ENCODE measurements at places on chromosomes 6 and 20.

GRCh38 chr6:30156262-30156599, 4.8 kb downstream of the TRIM10 start:
- no peak for DNase-seq

DNA sequence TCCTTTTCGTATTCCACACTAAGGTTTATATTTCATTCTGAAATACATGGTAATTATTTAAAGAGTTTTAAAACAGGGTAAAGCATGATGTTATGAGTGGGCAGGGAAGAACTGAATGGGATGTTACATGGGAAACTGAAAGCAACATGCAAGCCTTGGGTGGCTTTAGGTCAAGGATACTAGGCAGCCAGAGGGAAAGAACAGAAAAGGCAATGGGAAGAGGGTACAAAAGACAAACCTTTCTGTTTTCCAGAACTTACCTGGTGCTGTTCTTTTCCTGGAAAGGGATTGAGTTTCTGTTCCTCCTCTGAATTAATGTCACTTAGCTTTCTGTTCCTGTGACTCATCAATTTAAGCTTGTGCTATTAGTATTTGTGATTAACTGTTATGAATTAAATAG, 71.2 kb upstream of the SMIM8 start:
- no peak for DNase-seq

- DNase-seq = no peak
These were observed 6.4 kb upstream of the CD24 start for GRCh38 chr6:106980926-106981325.

GRCh38 chr6:12419631-12420272, 129.6 kb downstream of the EDN1 start:
- no peak for DNase-seq

DNA sequence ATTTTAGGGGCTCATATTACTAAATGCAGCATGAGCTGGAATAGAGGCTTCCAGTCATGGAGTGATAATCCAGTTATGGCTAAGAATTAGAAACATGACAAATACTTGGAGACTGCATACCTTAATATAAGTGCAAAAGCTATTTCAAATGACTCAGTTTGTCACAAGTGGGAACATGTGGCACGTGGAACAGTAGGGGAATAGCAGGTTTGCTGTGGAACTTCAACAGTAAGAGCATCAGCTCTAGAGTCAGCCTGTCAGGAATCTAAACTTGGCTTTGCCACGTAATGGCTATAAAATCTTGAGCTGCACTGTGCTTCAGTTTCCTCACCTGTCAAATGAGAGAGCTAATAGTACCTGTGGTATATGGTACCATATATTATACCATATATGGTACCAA, 62.1 kb downstream of the HTR1B start:
- no peak for DNase-seq

GRCh38 chr20:21028921-21029320, 77.2 kb downstream of the LINC00237 start:
- DNase-seq = no peak

DNA sequence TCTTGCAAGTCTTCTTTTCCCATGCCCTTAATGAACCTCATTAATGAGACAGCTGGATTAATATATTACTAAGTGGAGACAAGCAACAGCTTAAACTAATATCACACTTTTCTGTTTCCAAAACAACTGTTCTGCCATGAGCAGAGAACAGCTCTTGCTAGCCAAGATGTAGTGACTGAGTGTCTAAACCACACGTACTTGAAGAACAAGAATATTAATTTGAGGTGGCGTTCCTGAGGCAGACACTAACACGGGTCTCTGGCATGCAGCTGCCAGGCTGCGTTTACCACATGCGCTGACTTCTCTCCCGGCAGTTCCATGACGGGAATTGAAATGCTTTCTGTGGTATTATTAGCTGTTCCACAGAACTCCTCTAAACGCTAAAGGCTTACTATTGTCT, 80.6 kb downstream of the FNDC1 start:
- no peak for DNase-seq

DNA sequence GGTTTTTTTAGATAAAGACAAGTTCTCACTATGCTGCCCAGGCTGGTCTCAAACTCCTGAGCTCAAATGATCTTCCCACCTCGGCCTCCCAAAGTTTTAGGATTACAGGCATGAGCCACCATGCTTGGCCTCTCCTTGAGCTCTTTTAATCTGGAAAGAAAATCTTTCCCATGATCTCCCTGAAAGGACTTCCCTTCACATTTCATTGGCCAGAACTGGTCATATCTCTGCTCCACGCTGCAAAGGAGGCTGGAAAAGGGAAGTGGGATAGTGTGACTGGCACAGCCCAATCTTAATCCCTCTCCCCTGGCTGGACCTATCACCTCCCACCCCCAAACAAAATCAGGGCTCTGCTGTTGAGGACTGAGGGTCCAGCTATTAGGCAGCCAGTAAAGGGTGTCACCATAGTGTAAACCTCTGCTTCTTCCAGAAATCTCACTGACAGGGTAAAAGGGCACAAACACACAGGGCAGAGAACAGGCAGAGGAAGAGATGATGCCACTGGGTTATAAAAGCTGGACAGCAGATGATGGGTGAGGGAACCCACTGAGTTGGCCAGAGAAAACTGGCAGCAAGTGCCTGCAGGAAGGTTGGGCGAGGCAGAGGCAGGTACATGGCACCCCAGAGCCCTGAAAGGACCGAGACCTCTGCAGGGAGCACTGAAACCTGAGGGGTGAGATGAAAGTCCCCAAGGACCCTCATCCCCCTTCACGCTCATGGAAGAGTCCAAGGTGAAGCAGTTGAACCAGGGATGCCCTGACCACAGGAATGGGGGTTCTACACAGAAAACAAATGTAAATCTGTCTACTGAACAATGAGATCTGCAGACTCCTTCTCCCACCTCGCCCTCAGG, 83.1 kb upstream of the PTPN1 start:
- no peak for DNase-seq

- DNase-seq = no peak
These were observed 51.3 kb downstream of the GFRA4 start for GRCh38 chr20:3611901-3612300.

GRCh38 chr20:1112908-1113307, 5.5 kb upstream of the PSMF1 start:
- no peak for DNase-seq

DNA sequence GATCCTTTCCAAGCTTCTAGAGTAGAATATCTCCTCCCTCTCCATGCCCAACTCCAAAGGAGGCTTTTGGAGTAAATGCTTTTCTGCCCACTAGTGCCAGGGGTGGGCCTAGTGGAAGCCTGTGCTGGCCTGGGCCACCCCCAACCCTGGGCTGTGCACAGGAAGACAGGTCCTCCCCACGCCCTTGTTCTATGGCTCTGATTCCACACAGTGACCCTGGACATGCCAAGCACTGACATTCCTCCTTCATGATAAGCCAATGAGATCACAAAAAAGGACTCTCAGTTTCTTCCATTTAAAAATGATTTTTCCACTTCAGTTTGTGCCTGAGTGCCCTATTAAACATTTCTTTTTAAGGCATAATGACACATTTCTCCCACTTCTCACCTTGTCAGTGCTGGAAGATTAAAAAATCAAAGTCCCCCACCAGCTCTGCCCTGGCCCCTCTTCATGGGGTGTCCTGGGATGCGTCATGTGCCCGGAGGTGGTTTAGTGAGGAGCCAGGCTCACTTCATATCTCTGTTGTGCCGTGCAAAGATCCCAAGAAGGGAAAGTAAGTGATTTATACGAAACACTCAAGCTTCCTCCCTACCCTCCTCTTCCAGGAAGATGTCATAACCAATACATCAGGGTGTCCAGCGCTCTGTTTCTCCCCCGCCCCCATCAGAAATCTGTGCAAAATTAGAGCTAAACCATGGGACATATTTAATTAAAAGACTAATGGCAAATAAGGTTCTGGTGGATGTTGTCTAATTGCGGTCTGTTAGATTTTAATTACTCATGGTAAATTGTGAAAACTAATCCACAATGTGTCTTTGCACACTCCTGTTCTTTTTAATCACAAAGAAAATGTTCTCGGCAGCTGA, 255.0 kb downstream of the NRN1 start:
- no peak for DNase-seq

DNA sequence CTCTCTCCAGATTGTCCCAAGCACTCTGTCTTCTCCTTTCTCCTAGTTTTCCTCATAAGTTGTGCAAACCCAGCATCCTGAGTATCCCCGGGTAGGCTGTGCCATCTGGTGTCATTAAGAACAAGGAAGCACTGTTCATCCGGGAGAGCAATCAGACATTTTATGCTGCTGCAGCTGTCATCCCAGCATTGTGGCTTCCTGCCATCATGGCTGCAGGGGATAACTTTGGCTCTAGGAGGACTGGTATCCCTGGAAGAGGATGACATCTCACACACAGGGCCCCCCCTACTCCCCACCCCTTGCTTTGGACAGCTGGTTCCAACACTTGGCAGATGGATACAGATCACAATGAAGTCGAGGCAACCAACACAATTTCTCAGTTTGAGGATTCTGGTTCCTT, 1195.1 kb upstream of the MAP3K7 start:
- no peak for DNase-seq

DNA sequence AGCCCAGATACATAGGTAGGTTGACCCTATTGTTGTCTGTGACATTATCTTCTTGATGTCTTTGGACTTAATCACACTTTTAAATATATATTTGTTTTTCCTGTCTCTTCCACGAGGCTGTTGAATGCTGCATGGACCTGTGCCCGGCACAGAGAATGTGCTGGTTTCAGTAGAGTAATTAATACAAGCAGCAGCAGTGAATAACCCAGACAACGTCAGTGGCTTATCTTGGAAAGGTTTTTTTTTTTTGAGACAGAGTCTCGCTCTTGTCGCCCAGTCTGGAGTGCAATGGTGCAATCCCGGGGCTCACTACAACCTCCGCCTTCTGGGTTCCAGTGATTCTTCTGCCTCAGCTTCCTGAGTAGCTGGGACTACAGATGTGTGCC, 108.2 kb downstream of the CDH26 start:
- no peak for DNase-seq

DNA sequence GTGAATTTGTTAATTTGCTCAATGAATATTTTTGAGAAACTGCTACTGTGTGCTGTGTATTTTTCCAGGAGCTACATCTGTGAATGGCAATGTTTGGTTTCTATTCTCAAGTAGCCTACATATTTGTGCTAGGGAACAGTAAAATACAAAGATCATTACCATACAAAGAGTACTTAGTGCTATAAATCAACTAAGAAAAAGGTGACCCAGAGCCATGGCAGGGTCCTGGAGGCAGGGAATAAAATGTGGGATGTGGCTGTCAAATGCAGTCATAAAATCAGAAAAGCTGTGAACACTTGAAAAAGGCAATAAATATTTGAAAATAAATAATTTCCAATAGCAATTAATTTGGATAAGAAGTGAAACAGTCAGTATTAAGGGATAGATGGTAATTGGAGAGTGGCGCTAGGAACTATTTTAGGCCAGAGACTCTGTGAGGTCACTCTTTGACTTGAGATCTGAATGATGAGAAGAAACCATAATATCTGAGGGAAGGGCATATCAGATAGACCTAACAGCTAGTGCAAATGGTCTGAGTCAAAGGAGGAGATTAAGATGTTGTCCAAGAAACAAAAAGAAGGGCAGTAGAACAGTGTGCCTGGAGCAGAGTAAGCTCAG, 98.8 kb downstream of the MANEA start:
- DNase-seq = no peak

DNA sequence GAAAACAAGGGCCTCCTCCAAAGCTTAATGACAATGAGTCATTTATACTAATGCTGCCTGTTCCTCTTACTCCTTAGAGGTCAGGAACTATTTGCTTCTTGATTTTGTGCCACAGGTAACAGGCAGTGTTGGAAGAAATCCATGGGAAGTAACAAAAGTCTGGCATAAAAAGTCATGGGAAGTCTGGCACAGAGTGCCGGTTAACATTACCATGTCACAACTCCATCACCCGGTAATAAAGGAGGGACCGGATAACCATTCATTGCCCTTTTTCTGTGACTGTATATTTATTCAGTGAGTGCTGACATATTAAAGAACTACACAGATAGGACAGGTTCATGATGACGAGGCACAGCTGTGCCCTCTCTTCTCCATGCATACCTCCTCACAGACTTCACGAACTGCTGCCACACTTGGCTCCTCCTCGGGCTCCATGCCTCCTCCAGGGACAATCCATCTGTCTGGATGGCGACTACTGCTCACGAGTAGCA, 50.9 kb downstream of the NUDT3 start:
- DNase-seq = no peak

DNA sequence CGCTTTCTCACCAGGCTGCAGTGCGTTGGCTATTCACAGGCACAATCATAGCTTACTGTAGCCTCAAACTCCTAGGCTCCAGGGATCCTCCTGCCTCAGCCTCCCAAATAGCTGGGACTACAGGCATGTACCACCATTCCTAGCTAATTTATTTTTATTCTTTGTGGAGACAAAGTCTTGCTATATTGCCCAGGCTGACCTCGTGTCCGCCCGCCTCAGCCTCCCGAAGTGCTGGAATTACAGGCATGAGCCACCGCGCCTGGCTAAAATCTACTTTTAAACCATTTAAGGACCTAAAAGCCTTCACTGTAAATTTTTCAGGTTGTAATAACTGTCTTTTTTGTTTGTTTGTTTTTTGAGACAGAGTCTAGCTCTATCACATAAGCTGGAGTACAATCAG, 15.2 kb downstream of the SAMHD1 start:
- DNase-seq = no peak

DNA sequence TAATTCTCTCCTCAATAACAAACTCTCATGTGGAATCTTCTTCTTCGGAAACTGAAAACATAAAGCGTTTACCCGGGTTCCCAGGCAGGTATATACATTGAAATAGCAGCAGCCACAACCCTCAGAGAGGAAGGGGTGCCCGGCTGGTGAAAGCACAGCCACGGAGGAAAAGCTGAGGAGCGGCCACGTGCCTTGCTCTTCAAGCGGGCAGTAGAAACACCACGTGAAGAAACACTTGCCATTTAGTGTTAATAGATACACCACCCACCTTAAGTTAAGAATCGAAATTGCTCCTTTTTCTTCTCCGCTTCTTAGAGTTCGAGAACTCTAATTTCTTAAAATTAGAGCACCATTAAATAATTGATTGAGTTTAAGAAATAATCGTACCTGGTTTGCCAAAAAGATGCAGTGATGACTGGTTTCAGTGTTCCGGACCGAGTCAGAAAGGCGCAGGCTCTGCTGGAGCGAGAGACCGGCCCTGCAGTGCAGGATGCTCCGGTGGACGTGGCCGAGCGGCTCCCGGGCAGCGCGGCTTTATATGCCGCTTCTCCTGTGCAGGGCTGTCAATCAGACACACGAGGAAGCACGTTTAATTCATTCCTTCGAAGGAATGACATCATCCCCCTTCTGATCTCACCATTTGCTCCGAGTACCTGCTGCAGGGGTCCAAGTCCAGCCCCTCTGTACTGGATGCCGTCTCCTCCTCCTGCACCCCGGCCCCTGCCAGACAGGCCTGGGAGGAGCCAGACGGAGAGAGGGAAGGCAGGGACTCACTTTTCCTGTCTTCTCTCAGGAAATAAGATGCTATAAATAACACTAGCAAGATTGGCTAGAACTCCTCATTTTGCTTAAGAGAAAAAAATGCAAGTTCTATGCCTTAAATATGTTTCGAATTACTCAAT, at the start of gene THBS2:
Gene THBS2, minus strand, starts transcription at position 510 of the 902 bp plus-strand sequence. CDS start 3,062 bp downstream, outside the sequence.
- no peak for DNase-seq

- DNase-seq = no peak
These were observed 10.4 kb downstream of the TGM6 start for GRCh38 chr20:2390951-2391675.

All from T-helper 1 cell (primary cell).